G401 (cell line): ENCODE measurements at places on chromosomes 7 and 10. TPM values are rescaled to one million over a fixed set of nuclear protein-coding genes. Genes with fewer than 3 reads are reported as not detected.

CCL26 gene
- total RNA-seq: not detected in 2 replicates

FBXO24 gene
- 0.78 TPM in 1 of 2 replicates, not detected in the other for total RNA-seq

PNLIP gene
- total RNA-seq: not detected in 2 replicates

MYL10 gene
- total RNA-seq: 0.17 TPM in 1 of 2 replicates, not detected in the other

SPDYE3 gene
- not detected in 2 replicates for total RNA-seq

IFIT1B gene
- not detected in 2 replicates for total RNA-seq

HDAC9 gene
- total RNA-seq: 1.5 and 5.6 TPM in 2 replicates

CAMK2B gene
- total RNA-seq: 0.06 and 2.2 TPM in 2 replicates

PDZD7 gene
- total RNA-seq: 2.4 and 4.5 TPM in 2 replicates

MAP3K8 gene
- 6.1 and 10.7 TPM in 2 replicates for total RNA-seq

HYAL4 gene
- total RNA-seq: not detected in 2 replicates

SBDS gene
- total RNA-seq: 81.7 and 91.1 TPM in 2 replicates

LRRTM3 gene
- not detected in 2 replicates for total RNA-seq

HMX3 gene
- total RNA-seq: not detected in 2 replicates

CTAGE15 gene
- total RNA-seq: not detected in 2 replicates

HTR7 gene
- not detected in 2 replicates for total RNA-seq

ASAH2B gene
- total RNA-seq: 0.37 and 1.3 TPM in 2 replicates

MACC1 gene
- not detected in 2 replicates for total RNA-seq

NUTM2E gene
- not detected in 2 replicates for total RNA-seq

CCZ1 gene
- 68.7 and 72.5 TPM in 2 replicates for total RNA-seq

PLAU gene
- total RNA-seq: 124 and 143 TPM in 2 replicates

DEPP1 gene
- total RNA-seq: 0.14 and 2.7 TPM in 2 replicates

MLXIPL gene
- total RNA-seq: not detected in 2 replicates

SRGN gene
- total RNA-seq: 0.34 and 0.43 TPM in 2 replicates

MRLN gene
- total RNA-seq: not detected in 2 replicates

MPP7 gene
- total RNA-seq: 0.31 TPM in 1 of 2 replicates, not detected in the other

SSBP1 gene
- 315 and 348 TPM in 2 replicates for total RNA-seq

SRRM3 gene
- 5.8 and 8.5 TPM in 2 replicates for total RNA-seq

LRRC61 gene
- total RNA-seq: 3.3 TPM in 1 of 2 replicates, not detected in the other

EMX2 gene
- total RNA-seq: not detected in 2 replicates

PON1 gene
- total RNA-seq: not detected in 2 replicates
